Left ventricle myocardium inferior (tissue), 1 donor: ENCODE measurements at places on chromosomes 11 and 22. TPM values are rescaled to one million over a fixed set of nuclear protein-coding genes. Genes with fewer than 3 reads are reported as not detected.

RFPL2 gene
- total RNA-seq = 0.08 TPM

APOA5 gene
- not detected for total RNA-seq

CD3E gene
- 0.60 TPM for total RNA-seq

UNC93B1 gene
- total RNA-seq = 6.1 TPM

TIMM10 gene
- 61.0 TPM for total RNA-seq

SPINDOC gene
- 14.0 TPM for total RNA-seq

ANO9 gene
- 0.11 TPM for total RNA-seq

MS4A5 gene
- not detected for total RNA-seq

C1QTNF4 gene
- total RNA-seq = 0.58 TPM

THAP7 gene
- 17.8 TPM for total RNA-seq

PHOX2A gene
- total RNA-seq = not detected

CRYBA4 gene
- not detected for total RNA-seq

OR10A2 gene
- not detected for total RNA-seq

DNAJB7 gene
- not detected for total RNA-seq

TMEM45B gene
- total RNA-seq = not detected

RFPL1 gene
- not detected for total RNA-seq

NRXN2 gene
- 0.71 TPM for total RNA-seq

ELF5 gene
- not detected for total RNA-seq

C11orf52 gene
- 1.2 TPM for total RNA-seq

KMT5B gene
- 24.3 TPM for total RNA-seq

PKNOX2 gene
- total RNA-seq = 6.2 TPM

CDK2AP2 gene
- 66.1 TPM for total RNA-seq

BDNF gene
- 3.1 TPM for total RNA-seq

ACTN3 gene
- not detected for total RNA-seq

TMEM86A gene
- total RNA-seq = 5.4 TPM

SC5D gene
- total RNA-seq = 18.7 TPM

SMIM35 gene
- total RNA-seq = not detected

CNIH2 gene
- not detected for total RNA-seq

C22orf42 gene
- total RNA-seq = not detected

INS gene
- total RNA-seq = not detected

TRIM51 gene
- not detected for total RNA-seq

KRTAP5-9 gene
- not detected for total RNA-seq

NPAS4 gene
- not detected for total RNA-seq

CENPM gene
- total RNA-seq = 0.47 TPM

SLC22A12 gene
- total RNA-seq = not detected

OR8A1 gene
- not detected for total RNA-seq

SEZ6L gene
- total RNA-seq = 0.16 TPM

SMIM38 gene
- total RNA-seq = not detected

RASD2 gene
- 5.0 TPM for total RNA-seq

HTR3B gene
- not detected for total RNA-seq

C2CD2L gene
- 10.8 TPM for total RNA-seq

FOSL1 gene
- 0.47 TPM for total RNA-seq

CECR2 gene
- 3.1 TPM for total RNA-seq

BATF2 gene
- total RNA-seq = 1.3 TPM
